ENCODE measurements at places on chromosomes 13 and 19. TPM values are rescaled to one million over a fixed set of nuclear protein-coding genes. Genes with fewer than 3 reads are reported as not detected.

FGF21 gene
- total RNA-seq = not detected

- H3K4me1 ChIP-seq = peaks cover 13% of the 10 kb centered on the region
- H3K27ac ChIP-seq = no peak overlapping the region
- no peaks in the 10 kb centered on the region for H3K27me3 ChIP-seq
- no peak for DNase-seq
- H3K4me3 ChIP-seq = peak overlapping the region; percentile 21
Measured at GRCh38 chr13:33799950-33800592, 17.9 kb upstream of the RFC3 start.

GRCh38 chr13:111187960-111188541, 72.9 kb downstream of the ARHGEF7 start:
- DNase-seq = no peak
- peak overlapping the region; percentile 88 for H3K27ac ChIP-seq
- no peaks in the 10 kb centered on the region for H3K27me3 ChIP-seq
- no peaks in the 10 kb centered on the region for H3K36me3 ChIP-seq

DNA sequence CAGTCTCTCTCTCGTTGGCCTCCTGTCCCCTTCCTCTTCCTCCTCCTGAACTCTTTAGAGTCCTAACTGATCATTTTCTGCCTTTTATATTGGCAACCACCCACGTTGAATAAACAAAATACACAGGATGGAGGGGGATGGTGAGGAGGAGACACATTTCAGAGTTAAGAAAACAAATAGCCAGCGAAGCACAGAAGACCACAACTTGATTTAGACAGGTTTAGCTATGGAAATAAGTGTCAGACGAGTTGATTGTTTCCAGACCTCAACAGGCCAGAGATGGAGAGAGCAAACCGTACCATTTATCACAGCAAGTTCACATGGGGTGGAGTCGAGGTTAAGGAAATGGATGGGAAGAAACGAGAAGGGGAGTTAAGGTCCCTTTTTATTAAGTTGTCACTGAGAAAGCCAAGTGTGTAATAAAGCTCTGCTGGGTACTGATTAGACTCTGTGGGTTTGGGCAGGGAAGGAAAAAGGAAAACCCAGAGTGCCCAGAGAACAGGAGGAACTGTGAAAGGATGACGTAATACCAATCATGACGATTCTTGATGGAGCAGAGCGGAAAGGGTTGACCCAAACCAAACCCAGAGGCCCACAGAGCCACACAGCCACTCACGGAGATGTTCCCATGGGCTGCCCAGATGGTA, 11.1 kb upstream of the SERP2 start:
- no peak for DNase-seq
- H3K4me3 ChIP-seq = no peak overlapping the region
- no peak overlapping the region for H3K27ac ChIP-seq
- peaks cover 5% of the 10 kb centered on the region for H3K4me1 ChIP-seq

- H3K36me3 ChIP-seq = no peaks in the 10 kb centered on the region
- H3K27me3 ChIP-seq = no peaks in the 10 kb centered on the region
- H3K4me3 ChIP-seq = peak overlapping the region; percentile 88
- peaks cover 37% of the 10 kb centered on the region for H3K4me1 ChIP-seq
- DNase-seq = no peak
Measured at GRCh38 chr13:28137596-28137995, 749 bp upstream of the PAN3 start.

DNA sequence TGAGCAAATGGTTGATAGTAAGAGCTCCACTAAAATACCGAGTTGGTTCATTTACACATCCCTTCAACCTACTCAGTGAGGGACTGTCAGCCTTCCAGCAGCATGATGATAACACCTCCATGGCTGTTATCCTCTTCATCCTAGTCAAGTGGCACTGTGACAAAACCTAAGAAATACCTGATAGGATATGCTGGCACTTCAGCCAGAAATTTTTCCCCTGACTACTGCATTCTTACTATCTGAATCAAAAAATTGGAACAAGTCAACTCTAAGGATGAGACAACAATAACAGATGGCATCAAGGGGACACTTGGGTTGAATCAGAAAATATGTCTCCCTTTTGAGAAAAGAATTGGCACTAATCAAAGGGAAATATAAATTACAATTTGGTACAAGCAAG, 193.9 kb downstream of the KCTD12 start:
- H3K36me3 ChIP-seq = no peaks in the 10 kb centered on the region
- no peaks in the 10 kb centered on the region for H3K27me3 ChIP-seq
- no peak overlapping the region for H3K4me3 ChIP-seq
- no peak for DNase-seq
- no peaks in the 10 kb centered on the region for H3K4me1 ChIP-seq

DNA sequence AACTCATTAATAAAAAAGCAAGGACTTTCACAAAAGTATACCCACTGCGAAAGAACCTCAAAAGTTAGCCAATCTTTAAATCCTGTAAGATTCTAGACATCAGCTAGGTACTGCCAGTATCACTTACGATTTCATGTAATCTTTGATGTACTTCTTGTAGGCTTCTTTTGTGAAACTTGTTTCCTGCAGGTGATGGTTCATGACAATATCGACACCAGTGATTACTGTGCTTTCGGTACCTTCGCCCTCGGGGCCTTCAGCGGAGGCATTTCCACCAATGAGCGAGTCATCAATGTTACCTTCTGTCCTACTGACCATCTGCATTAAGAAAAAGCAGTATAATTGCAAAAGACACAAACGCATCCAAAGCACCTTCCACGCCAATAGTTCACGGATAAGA, 1.1 kb downstream of the TPT1 start:
- H3K27me3 ChIP-seq = no peaks in the 10 kb centered on the region
- peak overlapping the region; percentile 100 for H3K27ac ChIP-seq
- H3K36me3 ChIP-seq = peaks cover 48% of the 10 kb centered on the region
- DNase-seq = no peak
- H3K4me1 ChIP-seq = peaks cover 64% of the 10 kb centered on the region
- peak overlapping the region; percentile 97 for H3K4me3 ChIP-seq

- DNase-seq = no peak
- H3K4me3 ChIP-seq = no peak overlapping the region
- no peaks in the 10 kb centered on the region for H3K27me3 ChIP-seq
Measured at GRCh38 chr19:14437578-14438140, 4.6 kb downstream of the PKN1 start.

DNA sequence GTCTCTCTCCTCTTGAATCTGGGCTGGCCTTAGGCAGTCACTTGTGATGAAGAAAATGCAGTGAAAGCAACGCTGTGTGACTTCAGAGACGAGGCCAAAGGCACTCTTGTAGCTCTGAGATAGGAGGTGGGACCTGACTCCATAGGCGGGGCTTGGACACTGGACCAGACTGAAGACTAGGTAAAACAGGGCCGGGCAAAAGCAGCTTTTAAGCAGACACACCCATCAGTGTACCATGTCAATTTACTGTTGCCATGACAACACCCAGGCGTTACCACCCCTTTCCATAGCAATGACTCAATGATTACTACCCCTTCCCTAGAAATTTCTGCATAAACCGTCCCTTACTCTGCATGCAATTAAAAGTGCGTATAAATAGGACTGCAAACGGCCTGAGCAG, 6.6 kb upstream of the EID2 start:
- no peak for DNase-seq
- H3K27me3 ChIP-seq = no peaks in the 10 kb centered on the region
- no peak overlapping the region for H3K4me3 ChIP-seq

- H3K27ac ChIP-seq = peak overlapping the region; percentile 99
- peak overlapping the region; percentile 94 for H3K4me3 ChIP-seq
- peaks cover 9% of the 10 kb centered on the region for H3K36me3 ChIP-seq
- H3K4me1 ChIP-seq = peaks cover 27% of the 10 kb centered on the region
Measured at GRCh38 chr13:30465343-30465592, 468 bp downstream of the HMGB1 start.

DNA sequence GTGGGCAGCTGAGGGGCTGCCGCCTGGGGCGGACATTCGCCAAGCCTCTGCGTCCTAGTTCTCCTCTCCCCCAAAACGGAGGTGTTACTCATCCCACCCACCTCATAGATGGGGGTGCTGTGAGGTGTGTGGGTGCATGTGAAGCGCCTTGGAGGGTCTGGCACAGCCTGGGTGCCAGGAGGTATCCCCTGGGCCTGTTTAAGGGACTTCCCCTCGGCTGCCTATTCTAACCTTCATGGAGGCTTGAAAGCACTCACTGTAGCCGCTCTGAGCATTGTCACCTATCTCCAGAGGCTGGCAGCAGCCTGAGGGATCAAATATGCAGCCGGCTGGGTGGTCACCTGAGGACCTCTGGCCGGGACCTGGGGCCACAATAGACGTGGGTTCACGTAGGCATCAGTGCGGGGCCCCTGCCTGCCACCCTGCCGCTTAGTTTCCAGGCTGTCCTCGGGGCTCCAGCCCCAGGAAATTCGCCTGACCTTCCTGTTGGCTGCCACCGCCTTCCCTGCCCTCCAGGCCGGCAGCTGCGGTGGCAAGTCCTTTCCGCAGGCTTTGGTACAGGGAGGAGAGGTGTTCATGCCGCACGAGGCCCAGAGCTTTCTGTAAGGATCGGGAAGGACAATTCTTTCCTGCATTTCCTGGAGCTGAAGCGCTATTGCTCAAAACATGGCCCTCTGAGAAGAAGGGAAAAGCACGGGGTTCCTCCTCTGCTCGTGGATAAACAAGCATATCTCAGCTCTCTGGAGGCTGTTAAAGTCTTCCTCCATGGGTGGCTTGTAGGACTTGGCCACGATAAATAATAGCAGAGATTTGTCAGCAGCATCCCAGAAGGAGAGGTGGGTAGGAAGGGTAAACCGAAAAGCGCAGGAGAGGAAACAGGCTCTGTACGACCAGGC, 4.6 kb downstream of the COL4A2 start:
- H3K4me1 ChIP-seq = peaks cover 34% of the 10 kb centered on the region
- peaks cover 16% of the 10 kb centered on the region for H3K36me3 ChIP-seq
- DNase-seq = no peak
- peak overlapping the region; percentile 95 for H3K4me3 ChIP-seq

Measured in thoracic aorta (tissue), 2 donors.